Upper lobe of left lung (tissue), 6 donors: ENCODE measurements at places on chromosomes 12 and 14.

GRCh38 chr12:89427508-89428156 lies 75.3 kb upstream of the DUSP6 start:
- DNase-seq = no peak

DNA sequence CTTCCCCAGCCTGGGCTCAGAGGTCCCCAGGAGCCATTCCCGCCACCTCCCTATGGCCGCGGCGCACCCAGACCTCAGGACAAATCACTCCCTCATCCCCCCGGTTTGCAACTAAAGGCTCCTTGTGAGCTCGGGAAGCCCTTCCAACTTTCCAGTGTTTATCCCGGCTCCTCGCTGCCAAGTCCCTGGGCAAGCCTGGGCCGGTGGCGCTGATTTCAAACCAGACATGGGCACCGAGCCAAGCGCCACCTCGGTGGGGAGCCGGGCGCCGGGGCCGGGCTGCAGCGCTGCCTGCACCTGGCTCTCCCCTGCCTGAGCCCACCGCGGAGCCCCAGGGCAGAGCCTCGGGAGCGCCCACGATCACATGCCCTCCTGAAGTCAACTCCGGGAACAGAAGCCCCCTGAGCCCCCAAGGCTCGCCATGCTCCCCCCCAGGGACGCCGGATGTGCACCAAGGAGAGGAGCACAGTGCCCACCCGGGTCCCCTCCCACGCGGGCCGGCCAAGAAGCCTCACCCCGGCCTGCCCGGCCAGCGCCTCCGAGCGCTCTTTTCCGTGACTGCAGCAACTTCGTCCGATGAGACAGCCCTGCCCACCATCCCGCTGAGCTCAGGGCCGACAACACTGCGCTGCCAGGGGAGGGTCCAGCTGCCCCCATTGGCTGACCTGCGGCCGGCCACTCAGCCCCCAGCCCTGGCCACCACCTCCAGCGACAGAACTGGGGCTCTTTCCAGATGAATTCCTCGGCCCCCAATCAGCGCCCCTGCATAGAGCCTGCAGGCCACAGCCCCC lies 50.0 kb downstream of the NCOR2 start:
- DNase-seq = peak; percentile 83

DNA sequence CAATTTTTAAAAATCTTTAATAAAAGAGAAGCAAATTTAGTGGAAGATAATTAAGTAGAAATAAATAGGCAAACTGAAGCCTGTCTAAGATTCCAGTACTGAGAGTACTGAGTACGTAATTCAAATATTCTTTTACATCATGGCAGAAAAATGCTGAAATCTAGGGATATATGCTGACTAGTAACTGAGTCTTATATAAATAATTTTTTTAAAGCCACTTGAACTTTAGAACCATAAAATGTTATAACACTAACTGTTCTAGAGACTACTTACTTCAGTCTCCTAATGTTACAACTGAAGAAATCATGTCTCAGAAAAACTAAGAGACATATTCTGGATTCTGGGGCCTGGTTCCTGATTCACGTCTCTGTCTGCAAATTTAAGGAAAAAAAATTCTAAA lies 230.6 kb upstream of the PLEKHG7 start:
- DNase-seq = no peak

GRCh38 chr14:34060651-34060999 lies 109.8 kb upstream of the EGLN3 start:
- DNase-seq = no peak

DNA sequence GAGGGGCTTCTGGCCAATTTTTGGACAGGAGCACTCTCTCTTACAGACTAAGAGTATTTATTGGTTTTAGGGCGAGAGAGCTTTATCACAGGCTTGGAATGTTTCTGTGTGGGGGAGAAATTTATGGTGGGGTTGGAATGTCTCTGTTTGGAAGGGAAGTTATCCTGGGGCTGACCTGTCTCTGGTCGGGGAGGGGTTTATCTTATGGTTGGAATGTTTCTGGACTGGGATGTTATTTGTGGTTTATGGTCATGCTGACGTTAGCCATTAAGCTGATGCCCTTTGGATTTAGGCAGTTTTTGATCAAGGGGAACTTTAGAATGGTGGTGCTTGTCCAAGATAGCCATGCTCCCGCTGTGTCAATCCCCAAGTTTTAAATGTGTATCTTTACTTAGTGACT lies 614.8 kb downstream of the DIO2 start:
- no peak for DNase-seq

DNA sequence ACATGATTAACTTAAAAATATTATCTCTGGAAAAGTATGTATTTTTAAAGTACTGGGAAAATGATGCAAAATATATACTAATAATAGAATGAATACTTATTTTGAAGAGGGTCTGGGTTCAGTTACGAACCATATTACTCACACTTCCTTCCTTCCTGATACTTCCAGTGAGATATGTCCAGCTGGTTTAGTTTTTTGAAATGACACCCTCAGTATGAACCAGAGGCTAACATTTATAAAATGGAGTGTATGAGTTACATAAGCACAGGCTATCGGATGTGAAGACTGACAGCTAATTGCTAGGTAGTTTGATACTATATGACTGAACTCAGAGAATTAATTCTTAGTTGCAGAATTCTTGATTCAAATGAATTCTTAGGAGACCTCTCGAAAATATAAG lies 122.9 kb downstream of the OTOGL start:
- no peak for DNase-seq

DNA sequence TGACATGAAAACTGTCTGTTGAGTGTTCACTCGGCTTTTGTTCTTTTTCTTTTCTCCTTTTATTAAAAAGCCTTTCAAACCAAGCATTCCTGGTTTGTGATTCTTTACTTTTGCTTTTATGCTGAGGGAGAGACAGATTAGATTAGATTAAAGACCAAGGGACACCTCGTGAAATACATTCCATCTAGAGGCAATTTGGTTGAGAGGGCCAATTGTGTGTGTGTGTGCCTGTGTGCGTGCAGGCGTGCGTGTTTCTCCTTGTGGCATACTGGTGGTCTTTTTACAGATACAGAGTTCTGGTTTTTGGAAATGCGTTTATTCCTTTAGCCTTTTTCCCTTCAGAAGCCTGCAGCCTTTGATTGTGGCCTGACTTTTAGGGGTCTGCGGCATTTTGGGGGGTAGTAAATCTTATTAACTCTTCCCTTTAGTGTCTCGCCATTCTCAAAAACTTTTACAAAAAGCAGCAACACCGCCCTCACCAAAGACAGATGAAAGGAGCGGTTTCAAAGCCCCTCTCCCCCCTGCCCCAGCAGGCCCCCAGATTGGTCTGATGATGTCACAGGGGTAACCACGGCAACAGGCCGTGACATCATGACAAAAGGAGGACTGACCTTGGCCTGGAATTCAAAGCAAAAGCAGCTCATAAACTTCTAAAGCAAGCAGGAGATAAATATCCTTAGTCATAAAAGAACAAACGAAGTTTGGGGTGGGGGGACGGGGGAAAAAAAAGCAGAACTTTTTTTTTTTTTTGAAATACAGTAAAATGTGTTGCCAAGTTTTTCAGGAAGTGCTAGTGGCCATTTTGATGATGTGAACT lies 84.1 kb upstream of the TBX3 start:
- no peak for DNase-seq

- no peak for DNase-seq
Observed at GRCh38 chr14:60931218-60931617, 49.7 kb downstream of the TRMT5 start.

GRCh38 chr14:45742187-45742586 lies 489.2 kb upstream of the MIS18BP1 start:
- no peak for DNase-seq

- DNase-seq = no peak
Observed at GRCh38 chr14:31592631-31593030, 31.4 kb downstream of the NUBPL start.

- DNase-seq = no peak
Observed at GRCh38 chr14:93914278-93914677, 12.9 kb upstream of the FAM181A start.

DNA sequence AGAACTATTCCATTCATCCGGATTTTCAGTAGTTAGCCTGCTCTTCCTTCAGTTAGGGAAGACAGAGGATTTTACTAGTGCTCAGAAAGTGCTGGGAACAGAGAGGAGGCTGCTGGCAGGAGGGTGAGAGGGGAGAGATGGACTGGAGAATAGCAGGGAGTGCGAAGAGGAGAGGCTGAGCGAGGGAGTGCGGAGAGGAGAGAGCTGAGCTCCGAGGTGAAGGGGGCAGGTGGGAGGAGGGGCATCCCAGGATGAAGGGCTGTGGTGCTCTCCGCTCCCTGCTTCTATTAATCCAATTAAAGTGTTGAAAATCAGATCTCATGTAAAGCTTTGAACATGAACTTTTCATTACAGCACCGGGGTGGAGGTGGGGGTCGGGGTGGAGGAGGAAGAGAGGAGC lies 20.4 kb upstream of the SMOC1 start:
- DNase-seq = no peak

DNA sequence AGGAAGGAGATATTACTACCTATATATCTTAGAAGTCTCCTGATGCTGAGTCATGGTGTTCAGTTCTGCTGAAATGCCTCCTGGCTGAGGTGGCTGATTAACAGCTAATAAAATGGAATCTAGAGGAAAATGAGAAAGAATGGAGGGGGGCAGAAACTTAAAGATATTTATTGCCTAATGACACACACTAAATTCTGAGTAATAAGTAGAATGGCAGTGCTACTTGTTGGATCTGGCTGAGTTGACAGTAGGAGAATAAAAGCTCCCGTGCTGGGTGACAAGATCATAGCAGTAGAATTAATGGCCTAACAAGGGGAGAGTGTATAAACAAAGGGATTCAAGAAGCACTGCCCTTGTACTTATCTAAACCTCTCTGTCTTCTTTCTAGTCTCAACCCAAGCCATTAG lies 137.5 kb downstream of the CNTN1 start:
- no peak for DNase-seq

- no peak for DNase-seq
Observed at GRCh38 chr14:60945984-60946383, 34.9 kb downstream of the TRMT5 start.

GRCh38 chr14:104968541-104969401 lies 9.4 kb downstream of the AHNAK2 start:
- DNase-seq = peak; percentile 69

DNA sequence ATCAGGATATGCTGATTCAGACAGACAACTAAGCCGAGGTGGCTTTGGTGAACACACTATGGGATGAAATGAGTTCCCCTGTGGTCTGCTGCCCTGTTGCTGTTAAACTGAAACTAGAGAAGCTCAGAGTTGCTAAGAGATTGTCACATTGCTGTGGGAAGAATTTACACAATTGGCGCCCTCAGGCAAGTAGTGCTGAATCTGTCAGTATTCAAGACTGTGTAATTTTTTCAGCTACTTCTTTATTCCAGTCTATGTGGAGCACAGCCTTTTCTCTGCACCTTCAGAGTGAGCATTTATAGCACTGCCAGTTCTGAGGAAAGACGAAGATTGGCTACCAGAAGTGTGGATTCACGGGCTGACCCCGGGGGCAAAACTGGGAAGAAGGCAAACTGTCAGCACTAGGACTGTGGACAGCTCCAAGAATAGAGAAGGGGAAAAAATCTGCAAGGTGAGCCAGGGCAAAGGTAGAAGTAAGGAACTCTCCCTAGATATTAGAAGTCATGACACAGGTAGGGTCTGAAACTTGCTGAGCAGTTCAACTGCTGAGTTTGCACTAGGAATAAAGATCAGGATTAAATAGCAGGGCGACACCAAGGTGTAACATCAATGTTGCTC lies 218.8 kb upstream of the TMPO start:
- no peak for DNase-seq

DNA sequence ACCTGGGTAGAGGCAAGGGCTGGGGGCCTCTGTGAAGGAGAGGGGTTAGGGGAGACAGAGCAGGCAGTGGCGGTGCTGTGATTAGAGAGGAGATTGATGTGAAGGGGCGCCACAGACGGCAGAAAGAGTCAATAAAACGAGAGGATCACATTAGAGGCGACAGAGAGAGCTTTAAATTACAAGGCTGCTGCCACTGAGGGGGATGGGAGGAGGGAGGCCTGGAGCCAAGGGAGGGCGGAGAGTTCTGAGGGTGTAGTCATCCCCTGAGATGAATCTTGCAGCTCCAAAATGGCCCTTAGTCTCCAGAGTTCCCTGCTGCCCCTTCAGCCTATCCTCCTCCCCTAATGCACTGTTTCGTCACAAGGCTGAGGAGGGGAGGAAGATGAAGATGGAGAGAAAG lies 12.8 kb downstream of the ZFHX2 start:
- DNase-seq = no peak

- peak; percentile 8 for DNase-seq
Observed at GRCh38 chr12:55733858-55734257, 5.0 kb upstream of the CD63 start.

DNA sequence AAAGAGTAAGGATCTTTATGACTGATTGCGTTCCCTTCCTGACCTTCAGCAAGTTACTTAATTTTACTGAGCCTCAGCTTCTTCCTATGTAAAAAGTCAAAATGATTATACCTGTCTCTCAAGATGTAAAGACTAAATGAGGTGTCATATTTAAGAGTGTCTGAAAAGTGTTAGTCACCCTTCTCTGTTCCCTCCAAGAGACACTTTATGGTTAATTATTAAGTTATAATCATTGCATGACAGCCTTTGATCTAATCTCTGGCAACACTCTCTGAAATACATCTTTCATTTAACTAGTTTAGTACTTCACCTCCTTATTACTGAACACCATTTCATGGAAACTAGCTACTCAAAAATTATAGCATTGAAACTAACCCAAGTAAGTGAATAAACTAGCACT lies 54.8 kb downstream of the BMAL2 start:
- no peak for DNase-seq

DNA sequence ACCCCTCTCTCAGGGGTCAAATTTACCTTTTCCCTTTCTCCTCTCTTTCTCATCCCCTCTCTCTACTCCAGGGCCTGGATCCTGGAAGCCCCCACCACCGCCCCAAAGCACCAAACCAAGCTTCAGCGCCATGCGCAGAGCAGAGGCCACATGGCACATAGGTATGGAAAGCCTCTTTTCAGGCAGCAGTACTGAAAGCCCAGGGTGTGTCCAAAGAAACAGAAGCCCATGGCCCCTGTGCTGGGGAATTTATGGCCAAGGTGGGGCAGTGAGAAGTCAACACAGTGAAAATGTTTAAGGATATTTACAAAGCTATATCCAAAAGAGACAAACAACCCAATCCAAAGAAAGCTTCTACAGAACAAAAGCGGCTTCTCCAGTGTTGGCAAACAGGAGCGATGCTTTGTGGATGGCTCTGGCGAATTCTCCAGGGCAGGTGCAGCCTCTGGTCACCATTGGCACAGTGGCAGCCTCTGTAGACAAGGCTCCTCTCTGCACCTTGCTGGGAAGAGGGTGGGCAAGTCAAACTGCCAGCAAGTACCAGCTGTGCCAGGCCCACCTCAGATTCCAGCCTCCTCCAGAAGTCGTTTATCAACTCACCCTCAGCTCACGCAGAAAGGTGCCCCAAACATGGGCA lies 4.7 kb upstream of the CPNE6 start:
- no peak for DNase-seq

- no peak for DNase-seq
Observed at GRCh38 chr12:65232476-65233077, 45.9 kb upstream of the MSRB3 start.

GRCh38 chr12:42761086-42761485 lies 171.5 kb upstream of the PRICKLE1 start:
- DNase-seq = no peak
